ENCODE measurements at places on chromosomes 12 and 14.

- DNase-seq, result no peak
Measured at GRCh38 chr14:105911006-105911847, 384.8 kb downstream of the TMEM121 start.

DNA sequence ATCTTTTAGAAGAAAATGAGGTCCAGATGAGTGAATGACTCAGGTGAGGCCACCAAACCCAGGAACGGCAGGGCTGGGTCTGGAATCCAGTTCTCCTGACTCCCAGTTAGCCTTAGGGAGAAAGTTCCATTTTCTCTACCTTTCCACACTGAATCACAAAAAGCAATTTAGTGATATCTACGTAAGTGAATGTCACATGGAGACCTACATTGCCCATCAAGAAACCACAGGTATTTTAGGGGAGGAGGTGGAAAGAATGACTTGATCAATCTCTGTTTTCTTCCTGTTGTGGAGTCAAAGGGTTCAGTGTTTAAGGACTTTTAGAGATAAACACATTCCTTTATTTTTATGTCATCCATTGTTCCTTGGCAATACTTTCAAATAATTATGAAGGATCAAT is 106.9 kb upstream of the PTPRB start:
- no peak for DNase-seq

DNA sequence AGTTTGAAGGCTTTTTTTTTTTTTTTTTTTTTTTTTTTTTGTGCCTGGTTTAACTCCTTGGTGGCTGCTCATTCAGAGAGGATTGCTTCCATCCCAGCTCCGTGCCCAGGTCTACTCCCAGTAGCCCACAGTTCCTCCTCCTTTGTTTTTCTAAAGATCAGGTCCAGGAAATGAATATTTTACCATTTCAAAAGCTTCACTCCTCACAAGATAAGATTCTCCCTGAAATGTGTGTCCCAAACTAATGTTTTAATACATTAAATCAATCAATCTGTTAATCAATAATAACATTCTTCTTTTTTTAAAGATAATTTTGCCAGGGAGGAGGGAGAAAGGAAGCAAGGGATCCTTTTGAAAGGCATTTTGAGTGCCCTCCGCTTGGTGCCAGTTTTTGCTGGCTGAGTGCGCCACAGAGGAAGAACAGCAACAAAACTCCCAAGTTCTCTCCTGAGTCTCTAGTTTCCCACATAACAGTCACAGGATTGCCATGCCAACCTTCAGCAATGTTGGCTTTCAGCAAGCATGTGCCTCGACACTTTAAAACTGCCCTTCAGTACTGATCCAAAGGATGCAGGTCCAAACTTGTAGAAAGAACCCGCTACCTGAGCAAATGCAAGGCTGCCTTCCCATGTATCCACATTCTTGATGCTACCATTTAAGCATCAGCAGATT is 99.2 kb downstream of the RMST start:
- no peak for DNase-seq

GRCh38 chr14:100224229-100224866 is 14.6 kb upstream of the YY1 start:
- no peak for DNase-seq

GRCh38 chr12:85156569-85156968 is 120.4 kb downstream of the LRRIQ1 start:
- DNase-seq, result no peak

DNA sequence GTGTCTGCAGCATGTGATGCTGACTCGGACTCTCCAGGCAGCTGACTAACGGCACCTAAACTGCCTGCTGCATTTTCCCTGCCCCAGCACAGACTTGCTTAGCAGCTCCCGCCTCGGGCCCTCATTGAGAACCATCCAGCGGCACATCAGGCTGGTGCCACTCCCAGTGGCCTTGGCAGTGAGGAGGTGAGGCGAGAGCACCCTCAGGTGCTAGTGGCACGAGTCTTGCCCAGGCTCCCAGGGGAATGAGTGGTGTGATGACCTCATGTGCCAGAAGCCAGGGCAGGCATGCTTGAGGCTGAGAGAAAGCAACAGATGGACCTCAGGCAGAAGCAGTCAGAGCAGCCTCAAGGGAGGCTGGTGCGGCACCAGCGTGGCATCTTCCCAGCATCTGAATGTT is 60.2 kb downstream of the PRKCH start:
- DNase-seq, result no peak

DNA sequence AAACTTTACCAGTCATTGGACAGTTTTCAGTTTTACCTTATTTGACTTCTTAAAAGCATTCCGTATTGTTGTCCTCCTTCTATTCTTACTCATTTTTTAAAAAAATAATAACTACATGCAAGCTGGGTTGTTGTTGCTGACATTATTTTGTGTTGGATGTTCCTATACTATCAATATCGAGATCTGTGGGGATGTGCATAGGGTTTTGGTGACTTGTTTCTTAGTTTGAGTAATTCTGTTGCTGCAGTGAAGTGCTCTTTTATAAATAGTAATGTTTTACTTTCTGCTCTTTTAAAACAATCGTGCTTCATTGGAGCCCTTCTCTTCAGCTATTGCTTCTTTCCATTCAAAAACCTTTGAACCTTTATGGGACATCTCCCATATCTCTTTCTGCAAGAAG is 79.4 kb downstream of the METTL25 start:
- no peak for DNase-seq

DNA sequence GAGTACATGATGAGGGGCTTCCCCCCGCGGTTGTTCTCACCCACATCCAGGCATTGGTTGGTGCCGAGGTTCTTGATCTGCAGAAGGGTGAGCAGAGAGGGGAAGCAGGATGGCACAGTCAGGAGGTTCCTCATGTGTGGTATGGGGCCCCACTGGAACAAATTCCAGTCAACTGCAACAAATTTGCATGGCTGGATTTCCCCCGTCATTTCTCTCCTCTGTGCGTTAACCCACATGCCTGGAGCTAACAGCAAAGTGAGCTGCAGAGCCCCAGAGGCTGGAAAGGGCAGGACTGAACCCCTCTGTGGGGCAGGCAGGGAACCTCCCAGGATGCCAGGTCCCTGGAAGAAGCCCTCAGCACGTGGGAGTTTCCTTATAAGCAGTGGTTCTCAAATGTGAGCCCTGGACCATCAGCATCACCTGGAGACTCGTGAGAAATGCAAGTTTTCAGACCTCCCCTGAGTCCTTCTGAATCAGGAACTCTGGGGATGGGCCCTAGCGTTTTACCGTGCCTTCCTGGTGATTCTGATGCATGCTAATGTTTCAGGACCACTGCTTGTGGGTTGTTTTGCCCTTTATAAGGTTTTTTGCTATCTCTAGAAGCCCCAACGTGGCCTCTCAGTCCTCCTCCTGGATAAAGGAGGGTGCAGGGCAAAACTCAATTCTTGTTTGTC is 11.0 kb upstream of the CELA1 start:
- DNase-seq, result peak; percentile 33

DNA sequence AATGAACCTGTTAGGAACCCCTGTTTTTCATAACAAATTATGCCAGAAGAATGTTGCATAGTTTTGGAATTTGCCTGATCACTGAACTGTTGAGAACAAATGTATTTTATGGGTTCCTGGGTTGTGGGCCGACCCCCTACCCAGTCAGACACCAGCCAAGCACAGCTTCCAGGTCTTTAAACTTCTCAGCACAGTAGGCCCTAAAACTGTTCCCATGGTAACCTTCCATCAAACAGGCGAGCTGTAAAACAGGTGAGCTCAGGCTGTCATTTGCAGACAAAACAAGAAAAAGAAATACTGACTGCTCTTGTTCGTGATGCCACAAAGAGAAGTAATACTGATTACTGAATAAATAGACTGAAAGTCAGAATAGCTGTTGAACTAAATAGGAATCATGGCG is 147.0 kb downstream of the PTPRO start:
- DNase-seq, result no peak

Data from CD4-positive, alpha-beta T cell treated with Interferon gamma for 1 hour (primary cell).